AG09309 (cell line): ENCODE measurements at places on chromosomes 4 and X.
A peak's percentile ranks its signal among the peaks of the same experiment; 100 is the strongest.

- no peak for DNase-seq
These were observed 37.6 kb downstream of the MAGED4B start for GRCh38 chrX:52031371-52031770.

- no peak for DNase-seq
These were observed 241.4 kb upstream of the CNKSR2 start for GRCh38 chrX:21132686-21133393.

- DNase-seq: no peak
These were observed 159.7 kb upstream of the ATP6AP2 start for GRCh38 chrX:40420899-40421729.

- DNase-seq: peak; percentile 4
These were observed 14.9 kb upstream of the NXF3 start for GRCh38 chrX:103107836-103108235.

DNA sequence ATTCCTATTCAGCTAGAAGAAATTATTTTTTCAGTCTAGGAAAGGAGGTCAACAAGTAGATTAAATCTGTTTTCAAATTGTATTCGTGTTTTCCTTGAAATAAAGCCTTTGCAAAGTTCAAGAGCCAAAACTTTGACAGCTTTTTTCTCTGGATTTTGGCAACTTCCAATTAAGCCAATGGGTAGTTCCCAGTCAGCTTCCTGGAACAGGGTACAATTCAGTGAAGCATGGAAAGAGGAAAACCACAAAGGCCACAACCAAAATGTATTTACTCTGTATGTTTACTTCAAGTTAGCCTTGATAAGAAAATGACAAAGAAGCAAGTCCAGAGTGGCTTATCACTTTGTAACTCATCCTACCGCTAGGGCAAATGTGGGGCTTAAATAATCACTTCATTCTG is 188.6 kb downstream of the COMMD8 start:
- DNase-seq: no peak

DNA sequence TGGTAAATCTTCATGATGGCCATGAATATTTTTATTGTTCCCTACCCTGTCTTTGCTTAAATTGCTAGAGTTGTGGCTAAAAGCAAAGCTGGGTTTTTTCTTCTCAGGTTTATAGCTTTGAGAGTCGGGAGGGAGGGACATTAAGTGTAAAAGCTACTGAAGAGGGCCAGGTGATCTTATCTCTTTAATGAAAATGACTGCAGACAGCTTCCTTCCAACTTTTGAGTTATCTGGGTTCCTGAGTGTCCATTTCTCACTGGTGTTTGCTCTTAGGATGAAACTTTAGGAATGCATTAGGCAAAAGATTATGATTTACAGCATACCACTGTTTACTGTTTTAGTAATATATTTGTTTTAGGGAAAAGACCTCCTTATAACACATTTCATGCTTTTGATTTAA is 187.7 kb downstream of the SHROOM3 start:
- no peak for DNase-seq

DNA sequence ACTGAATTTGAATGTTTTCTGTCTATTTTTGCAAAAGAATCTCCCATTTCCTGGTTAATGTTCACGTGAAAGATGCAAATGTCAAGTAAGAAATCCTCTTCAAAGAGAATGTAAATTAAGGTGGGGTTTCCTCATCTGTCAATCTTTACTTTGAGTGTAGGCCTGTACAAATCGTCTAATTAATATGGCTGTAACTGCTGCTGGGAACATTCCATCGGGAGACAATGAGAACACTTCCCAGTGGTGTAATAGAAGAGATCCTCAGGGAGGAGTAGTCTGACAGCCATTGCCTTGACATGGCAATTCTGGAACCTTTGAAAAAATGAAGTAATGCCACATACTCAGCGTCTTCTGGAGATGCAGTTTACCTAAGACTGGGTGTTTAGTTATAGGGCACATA is 3.7 kb downstream of the EREG start:
- DNase-seq: no peak

DNA sequence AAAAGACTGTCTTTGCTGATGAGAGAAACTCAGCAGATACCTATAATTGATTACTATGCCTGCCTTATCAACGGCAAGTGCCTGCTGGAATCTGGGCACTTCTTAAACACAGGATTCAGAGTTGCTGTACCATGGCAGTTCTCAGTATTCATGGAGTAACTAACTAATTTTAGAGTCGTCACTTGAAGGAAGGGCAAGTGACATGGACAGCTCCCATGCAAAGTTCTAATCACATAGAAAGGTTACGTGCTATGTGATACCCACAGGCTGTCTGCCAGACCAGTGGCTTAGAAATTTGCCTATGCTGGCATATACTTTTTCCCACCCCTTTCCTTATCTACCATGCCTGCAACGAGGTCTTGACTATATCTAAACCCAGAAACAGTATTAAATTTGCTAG is 931.1 kb upstream of the TENM3 start:
- DNase-seq: no peak

- DNase-seq: peak; percentile 10
These were observed 148.9 kb downstream of the STIM2 start for GRCh38 chr4:27009539-27009938.

- no peak for DNase-seq
These were observed 364.0 kb upstream of the EPHA5 start for GRCh38 chr4:66034262-66034661.

GRCh38 chrX:36683507-36683906 is 324.7 kb upstream of the FAM47C start:
- DNase-seq: no peak

DNA sequence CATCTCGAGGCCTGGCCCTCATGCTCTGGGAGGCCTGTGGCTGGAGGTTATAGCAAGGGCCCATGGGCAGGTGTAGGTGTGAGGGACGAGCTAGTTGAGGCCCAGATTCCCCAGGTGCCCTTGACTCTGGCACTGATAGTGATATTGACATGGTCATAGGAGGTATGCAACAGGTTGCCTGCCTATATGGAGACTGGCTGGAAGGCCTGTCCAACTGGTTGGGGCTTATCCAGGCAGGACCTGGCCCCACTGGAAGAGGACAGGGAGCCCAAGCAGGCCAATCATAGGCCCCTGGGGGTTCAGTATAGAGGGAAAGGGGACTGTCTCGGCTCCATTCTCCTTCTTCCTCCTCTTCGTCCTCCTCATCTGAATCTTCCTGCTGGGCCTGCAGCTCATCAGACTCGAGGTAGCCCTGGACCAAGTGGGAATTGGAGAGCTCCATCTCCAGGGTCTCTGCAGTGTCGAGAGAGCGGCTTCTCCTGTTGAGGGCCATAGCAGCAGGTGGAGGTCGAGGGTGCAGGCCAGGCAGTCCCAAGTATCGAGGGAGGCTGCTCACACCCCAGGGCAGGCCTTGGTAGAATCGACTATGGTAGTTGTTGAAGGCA is 15.3 kb downstream of the AMER1 start:
- DNase-seq: no peak

GRCh38 chrX:26008691-26009090 is 129.5 kb upstream of the MAGEB18 start:
- no peak for DNase-seq

- DNase-seq: no peak
These were observed 138.6 kb upstream of the NAP1L5 start for GRCh38 chr4:88836216-88836615.

DNA sequence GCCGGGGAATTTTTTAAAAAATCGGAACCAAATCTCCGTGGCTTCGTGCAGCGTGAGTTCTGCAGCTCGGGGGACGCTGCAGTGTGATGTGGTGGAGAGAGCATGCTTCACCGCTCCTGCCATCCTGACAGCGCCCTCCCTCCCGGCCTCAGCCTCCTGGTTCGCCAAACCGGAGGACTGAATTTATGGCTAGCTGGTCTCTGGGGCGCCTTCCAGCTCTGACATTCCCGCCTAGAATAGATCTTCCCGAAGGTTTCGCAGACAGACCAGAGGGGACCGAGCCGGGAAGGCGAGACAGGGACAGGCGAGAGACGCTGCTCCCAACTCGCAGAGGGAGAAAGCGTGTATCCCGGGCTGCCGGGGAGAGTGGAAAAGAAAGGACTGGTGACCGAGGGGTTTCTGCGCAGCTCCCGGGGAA is 25.9 kb downstream of the HOPX start:
- DNase-seq: no peak

- DNase-seq: no peak
These were observed 14.4 kb upstream of the ASMTL start for GRCh38 chrX:1466971-1467561.

GRCh38 chr4:5215321-5215720 is 164.0 kb downstream of the STK32B start:
- DNase-seq: no peak

DNA sequence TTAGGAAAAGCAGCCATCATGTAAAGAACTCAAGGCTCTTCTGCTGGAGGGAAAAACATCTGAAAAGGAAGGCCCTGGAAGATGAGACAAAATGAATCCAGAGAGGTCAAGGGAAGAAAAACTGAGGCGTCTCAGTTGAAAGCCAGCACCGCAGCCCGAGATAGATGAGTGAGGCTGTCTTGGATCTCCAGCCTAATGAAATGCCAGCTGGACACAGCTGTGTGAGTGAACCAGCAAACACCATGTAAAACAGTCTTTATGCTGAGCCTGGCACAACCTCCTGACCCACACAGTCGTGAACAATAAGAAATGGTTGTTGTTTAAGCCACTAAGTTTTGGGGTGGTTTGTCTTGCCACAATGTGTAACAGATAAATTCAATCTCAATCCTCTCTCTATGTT is 48.6 kb upstream of the RASL11B start:
- no peak for DNase-seq

DNA sequence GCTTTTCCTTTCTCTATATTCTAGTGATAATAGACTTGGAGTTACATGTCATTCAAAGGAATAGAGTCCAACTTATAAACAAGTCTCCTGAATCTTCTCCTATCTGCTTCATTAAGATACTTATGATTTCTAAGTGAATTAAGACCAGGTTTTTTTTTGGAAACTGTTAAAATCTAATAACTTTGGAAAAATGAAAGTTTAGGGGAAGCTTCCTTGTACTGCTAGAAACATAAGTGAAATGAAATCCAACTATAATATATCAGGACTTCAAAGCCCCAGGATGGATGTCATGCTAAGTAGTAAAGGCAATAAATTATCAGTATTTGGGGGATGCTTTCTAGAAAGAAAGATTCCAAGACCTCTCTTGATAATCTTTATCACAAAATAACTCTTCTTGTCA is 24.8 kb downstream of the GRIA2 start:
- no peak for DNase-seq
